ENCODE measurements at places on chromosomes 5 and 9.

DNA sequence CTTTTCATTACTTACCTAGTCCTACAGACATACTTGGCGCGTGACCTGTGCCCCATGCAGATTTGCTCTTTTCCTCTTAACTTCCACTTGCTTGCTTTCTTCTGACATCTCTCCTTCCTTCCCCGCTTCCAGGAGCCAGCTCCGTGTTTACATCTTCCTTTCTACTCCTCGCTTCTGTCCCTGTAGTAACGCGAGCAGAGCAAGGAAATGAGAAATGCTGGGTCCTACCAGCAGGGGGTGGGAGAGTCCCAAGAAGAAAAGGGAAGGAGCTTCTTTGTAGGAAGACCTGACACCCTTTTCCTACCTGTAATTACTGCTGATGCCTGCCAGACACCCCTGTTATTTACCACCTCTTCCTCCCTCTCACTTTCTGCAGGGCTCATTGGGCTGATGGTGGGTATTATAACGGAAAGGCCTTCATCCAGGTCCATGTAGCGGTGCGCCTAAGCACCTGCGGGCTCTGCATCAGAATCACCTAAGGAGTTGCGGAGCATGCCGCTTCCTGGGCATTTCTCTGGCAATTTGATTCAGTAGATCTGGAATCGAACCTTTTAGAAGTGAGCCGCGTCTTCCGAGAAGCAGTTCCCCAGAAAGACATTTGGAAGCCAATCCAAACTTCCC lies 1260.8 kb upstream of the WWC1 start:
- no peak for DNase-seq

DNA sequence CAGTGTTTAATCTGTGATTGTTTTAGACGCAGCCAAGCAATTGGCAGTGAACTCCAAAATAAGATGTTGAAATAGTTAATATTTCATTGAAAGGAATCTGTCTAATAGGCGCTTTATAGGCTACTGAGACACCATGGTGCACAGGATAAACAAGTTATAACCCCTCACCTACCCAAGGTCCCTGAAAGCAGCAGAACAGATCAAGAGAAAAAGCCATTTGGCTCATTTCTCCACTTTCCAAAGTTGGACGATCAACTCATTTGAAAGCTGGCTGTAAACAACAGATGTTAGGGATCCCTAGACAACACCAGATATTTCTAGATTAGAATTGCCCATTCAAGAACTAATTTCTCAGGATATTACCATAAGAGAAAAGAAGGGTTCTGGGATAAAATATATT lies 4.9 kb downstream of the PUM3 start:
- no peak for DNase-seq

- DNase-seq, result no peak
Observed at GRCh38 chr5:137344723-137345322, 154.3 kb downstream of the SPOCK1 start.

DNA sequence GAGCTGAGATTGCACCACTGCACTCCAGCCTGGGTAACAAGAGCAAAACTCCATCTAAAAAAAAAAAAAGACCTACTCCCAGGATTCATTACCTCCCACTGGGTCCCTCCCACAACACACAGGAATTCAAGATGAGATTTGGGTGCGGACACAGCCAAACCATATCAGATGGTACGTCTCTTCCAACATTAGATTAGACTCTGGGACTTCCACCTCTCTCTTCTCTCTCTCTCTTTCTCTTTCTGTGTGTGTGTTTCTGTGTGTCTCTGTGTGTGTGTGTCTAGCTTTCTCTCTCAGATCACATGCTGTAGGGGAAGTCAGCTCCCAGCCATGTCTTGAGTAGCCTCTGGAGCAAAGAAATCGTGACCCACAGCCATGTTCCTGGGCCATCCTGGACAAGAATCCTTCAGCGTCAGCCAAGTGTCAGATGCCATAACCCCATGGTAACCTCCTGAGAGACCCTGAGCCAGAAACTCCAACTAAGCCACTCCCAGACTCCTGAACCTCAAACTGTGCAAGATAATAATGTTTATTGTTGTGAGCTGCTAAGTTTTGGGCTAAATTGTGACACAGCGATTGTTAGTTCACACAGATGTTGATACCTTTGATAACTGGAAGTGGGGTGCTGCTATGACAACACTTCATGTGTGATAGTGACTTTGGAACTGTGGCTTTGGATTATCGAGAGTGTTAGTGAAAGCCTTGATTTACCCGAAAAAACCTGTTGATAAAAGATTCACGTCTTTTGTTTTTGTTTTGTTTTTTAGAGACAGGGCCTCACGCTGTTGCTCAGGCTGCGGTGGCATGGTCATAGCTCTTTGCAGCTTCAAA lies 4.1 kb upstream of the CMBL start:
- no peak for DNase-seq

GRCh38 chr9:550333-550732 lies 291.2 kb upstream of the DMRT1 start:
- DNase-seq, result no peak

DNA sequence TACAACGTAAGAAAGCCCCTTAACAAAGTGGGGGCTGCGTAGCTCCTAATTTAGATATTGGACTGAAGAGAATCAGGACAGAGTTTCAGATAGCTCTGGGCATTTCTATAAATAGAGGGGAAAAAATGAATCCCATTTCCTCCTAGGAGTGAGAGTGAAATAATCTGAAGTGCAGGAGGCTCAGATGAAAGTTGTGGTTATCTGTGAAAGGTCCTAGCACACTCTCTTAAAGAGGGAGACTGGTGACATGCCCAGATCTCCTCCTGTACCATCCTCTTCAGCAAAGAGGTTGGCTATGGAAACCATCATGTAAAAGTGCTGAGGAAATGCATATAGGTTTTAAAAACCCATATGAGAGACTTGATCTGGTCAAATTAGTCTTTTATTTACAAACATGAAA lies 143.4 kb downstream of the GABRB2 start:
- DNase-seq, result no peak

- no peak for DNase-seq
Observed at GRCh38 chr5:15621094-15621493, 121.1 kb downstream of the FBXL7 start.

- DNase-seq, result no peak
Observed at GRCh38 chr5:82512025-82512424, 233.9 kb upstream of the RPS23 start.

GRCh38 chr9:70080481-70081119 lies 37.0 kb downstream of the MAMDC2 start:
- no peak for DNase-seq

- DNase-seq, result no peak
Observed at GRCh38 chr5:98570661-98571191, 202.7 kb upstream of the RGMB start.

DNA sequence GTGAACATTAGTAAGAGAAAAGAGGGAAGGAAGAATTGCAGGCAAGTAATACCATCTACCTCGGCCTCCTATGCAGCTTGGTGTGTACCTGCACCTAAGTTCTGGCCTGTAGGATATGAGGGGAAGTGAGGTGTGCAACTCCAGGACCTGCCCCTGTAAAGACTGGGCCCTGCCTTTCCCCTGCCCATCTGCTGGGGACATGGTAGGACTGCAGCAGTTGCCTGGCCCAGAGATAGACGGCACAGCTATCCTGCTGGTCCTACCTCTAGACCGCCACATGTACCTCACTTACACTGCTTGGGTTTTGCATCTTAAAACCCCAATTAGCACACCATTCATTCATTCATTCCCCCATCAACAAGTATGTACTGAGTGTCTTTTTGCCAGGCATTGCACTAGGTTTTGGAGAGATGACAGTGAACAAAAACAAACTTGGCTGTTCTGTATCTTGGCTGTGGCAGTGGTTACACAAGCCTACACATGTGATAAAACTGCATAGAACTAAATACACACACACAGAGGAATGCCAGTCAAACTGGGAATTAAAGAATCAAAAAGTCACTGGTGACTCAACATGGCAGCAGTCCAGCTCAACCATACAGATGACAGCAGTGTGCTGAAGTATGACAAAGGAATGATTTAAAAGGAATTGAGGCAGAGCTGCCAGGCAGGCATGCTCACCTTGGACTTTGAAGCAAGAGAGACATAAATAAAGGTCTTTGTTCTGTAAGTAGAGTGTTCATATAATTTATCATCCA lies 23.3 kb upstream of the MGAT1 start:
- no peak for DNase-seq

DNA sequence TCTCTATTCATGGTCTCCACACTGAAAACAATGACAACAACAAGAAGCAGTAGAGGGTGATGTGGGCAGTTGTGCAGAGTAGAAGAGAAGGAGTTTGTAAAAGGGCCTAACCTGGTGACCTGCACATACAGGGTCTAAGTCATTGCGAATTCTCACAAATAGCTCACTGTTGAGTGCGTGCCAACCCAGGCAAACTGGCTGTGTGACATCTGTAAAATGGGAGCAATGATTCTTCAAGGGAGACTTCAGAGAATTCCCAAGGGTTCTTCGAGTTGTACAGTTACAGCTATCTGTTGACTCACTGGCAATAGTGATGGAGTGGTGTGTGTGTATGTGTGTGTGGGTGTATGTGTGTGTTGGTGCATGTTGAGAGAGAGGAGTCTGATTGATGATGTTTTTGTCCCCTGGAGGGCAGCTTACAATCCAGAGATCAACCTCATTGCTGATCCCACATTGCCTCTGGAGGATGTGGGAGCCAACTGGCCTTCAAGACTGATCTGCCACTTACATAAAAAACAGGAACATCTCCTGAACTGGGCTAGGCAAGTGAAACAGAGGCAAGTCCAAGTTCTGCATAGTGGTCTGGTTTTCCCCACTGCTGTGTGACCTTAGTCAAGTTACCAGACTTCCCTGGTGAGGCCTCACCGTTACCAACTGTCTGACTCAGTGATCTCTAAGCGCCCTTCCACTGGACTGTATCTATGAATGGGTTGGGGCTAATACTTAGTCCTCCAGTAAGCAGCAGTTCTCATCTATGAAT lies 3.2 kb downstream of the FAT2 start:
- DNase-seq, result no peak

- no peak for DNase-seq
Observed at GRCh38 chr9:113255438-113255837, 19.9 kb downstream of the CDC26 start.

- no peak for DNase-seq
Observed at GRCh38 chr9:116101516-116101915, 52.1 kb upstream of the PAPPA start.

DNA sequence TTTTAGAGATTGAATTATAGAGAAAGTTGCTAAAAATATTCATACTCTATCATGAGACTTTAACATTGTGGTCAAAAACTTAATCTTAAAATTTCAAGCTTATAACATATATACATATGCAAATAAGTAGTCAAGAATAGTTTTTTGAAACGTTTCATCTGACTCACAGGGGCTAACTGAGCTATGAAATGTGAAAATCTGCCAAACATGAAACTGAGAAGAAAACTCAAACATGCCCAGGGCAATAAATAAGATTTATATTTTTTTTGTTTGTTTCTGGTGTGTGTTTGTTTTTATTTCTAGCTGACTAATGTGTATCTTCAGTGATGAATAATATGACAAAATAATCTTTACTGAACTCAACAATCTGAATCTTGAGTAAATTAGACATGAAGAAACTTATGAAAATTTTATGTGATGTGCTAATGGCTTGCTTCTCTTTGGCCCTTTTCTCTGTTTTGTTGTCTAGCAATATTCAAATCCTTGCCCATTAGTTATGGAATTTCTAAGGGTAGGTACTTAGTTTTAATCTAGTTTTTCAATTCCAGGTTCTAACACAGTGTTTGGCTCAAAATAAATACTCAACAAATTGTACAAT lies 99.9 kb downstream of the FAM174A start:
- DNase-seq, result no peak

GRCh38 chr5:134784946-134785620 lies 26.5 kb downstream of the DDX46 start:
- no peak for DNase-seq

DNA sequence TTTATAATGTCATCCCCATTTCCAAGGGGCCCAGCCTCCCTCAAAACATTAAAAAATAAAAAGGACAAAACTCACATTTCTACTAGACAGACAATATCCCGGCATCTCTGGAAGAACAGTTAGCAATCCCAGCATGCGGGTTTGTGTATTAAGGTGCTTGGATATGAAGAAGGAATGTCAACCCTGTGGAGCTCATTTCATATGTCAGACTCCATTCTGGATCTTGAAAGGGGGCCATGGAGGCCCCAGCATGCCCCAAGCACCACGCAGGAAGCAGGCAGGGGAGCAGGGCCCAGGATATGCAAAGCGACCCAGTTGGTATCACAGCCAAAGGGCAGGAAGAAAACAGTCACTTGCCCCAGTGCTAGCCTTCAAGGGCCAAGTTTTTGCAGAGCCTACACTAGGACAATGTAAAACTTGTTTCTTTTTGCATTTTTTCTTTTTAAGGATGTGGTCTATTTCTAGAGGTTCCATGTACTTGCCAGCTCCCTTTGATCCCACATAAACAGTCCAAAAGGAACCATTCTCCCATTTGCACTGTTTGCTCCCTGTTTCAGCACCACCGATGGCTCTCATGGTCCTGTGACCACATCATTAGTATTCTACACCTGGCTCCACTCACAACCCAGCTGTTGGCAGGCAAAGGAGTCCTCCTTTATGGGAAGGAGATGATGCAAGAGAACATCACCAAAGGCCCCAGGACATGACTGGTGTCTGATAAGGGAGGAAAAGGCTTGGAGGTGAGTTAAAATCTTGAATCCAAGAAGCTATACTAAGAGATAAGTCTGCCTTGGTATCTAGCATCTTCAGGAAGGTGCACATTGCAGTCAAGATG lies 58.3 kb downstream of the FGF1 start:
- DNase-seq, result no peak

DNA sequence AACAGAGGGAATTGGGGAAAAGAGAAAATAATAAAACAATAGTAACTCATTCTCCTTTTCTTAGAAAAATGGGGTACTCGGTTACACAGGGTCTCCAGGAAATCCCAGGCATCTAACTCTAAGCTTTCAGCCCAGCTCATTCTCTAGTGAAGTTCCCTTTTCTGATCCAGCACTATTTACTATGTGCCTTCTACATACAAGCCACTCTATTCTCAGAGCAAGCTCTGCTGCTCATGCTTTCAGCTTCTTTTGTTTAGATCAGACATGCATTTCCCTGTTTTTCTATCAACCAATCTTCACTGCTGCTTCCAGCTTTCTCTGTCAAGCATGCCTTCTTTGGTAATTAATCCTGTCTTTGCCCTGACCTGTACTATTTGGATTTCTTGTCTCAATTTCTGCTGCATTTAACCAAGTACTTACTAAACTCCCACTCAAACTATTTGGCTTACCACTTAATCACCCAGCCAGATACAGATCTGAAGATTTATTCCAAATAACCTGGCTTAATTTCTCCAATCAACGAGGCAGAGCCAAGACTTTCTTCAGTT lies 25.3 kb downstream of the OSMR start:
- no peak for DNase-seq

DNA sequence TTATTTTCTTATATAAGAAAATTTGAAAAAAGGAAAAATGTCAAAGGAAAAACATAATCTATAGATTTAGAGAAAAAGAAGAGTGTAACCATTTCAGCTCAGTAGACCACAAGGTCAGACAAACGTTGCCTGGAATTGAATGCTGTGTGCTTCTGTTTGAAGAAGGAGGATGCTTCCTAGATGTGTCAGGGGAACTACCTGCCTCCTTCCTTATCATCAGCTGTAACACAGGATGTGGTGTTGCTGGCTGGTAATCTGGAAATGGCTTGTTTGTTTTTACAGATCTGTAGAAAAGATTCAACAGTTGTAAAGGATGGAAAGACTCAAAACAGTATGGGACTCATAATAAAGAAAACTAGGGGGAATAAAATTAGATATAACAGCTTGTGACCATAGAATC lies 160.7 kb upstream of the MEF2C start:
- peak; percentile 26 for DNase-seq

All from CMK (cell line).